Urinary bladder (tissue), 4 donors: ENCODE measurements at places on chromosomes 6 and 20. TPM values are rescaled to one million over a fixed set of nuclear protein-coding genes. Genes with fewer than 3 reads are reported as not detected.

The AVP gene
- not detected for total RNA-seq

The BPIFB1 gene
- total RNA-seq = not detected

The ZSCAN23 gene
- 15.5 TPM for total RNA-seq

The SMAP1 gene
- 37.2 TPM for total RNA-seq

The OPRM1 gene
- 1.2 TPM for total RNA-seq

The CALHM4 gene
- total RNA-seq = not detected

The FILIP1 gene
- 43.7 TPM for total RNA-seq

The PPP1R14C gene
- 0.42 TPM for total RNA-seq

The ZSCAN26 gene
- 35.1 TPM for total RNA-seq

The OR2W1 gene
- total RNA-seq = not detected

The RSPH4A gene
- 0.90 TPM for total RNA-seq

The LTA gene
- not detected for total RNA-seq

The R3HDML gene
- total RNA-seq = not detected

The OXT gene
- not detected for total RNA-seq

The SCAND1 gene
- total RNA-seq = 17.9 TPM

The ZNF341 gene
- 1.4 TPM for total RNA-seq
